Mammary microvascular endothelial cell (primary cell): ENCODE measurements at places on chromosomes 1 and 21. TPM values are rescaled to one million over a fixed set of nuclear protein-coding genes. Genes with fewer than 3 reads are reported as not detected.

RHBDL2 gene
- 0.59 and 0.87 TPM in 2 replicates for total RNA-seq

OR10J1 gene
- not detected in 2 replicates for total RNA-seq

DYNLT4 gene
- not detected in 2 replicates for total RNA-seq

ZSWIM5 gene
- total RNA-seq: 0.53 and 0.69 TPM in 2 replicates

SLC25A34 gene
- total RNA-seq: 0.05 and 0.27 TPM in 2 replicates

ZNF697 gene
- 12.6 and 15.3 TPM in 2 replicates for total RNA-seq

KANK4 gene
- total RNA-seq: not detected in 2 replicates

KIF26B gene
- total RNA-seq: 0.15 and 0.20 TPM in 2 replicates

INSRR gene
- not detected in 2 replicates for total RNA-seq

CFHR4 gene
- total RNA-seq: not detected in 2 replicates

NHLH1 gene
- 0.13 TPM in 1 of 2 replicates, not detected in the other for total RNA-seq

AIRE gene
- 0.15 TPM in 1 of 2 replicates, not detected in the other for total RNA-seq

GJB3 gene
- total RNA-seq: not detected in 2 replicates

RGS16 gene
- 0.07 TPM in 1 of 2 replicates, not detected in the other for total RNA-seq

NTMT2 gene
- total RNA-seq: not detected in 2 replicates

CRNN gene
- not detected in 2 replicates for total RNA-seq

ANGPTL1 gene
- not detected in 2 replicates for total RNA-seq

OR2L2 gene
- total RNA-seq: not detected in 2 replicates

WNT3A gene
- not detected in 2 replicates for total RNA-seq

CD84 gene
- not detected in 2 replicates for total RNA-seq

ZNF593OS gene
- 0.33 TPM in 1 of 2 replicates, not detected in the other for total RNA-seq

ARTN gene
- 0.05 TPM in 1 of 2 replicates, not detected in the other for total RNA-seq

OR10Z1 gene
- not detected in 2 replicates for total RNA-seq

POU2F1 gene
- 4.6 and 5.7 TPM in 2 replicates for total RNA-seq

CCDC30 gene
- total RNA-seq: 0.20 TPM in 2 replicates

LRIF1 gene
- total RNA-seq: 13.1 and 13.5 TPM in 2 replicates

IFI44 gene
- total RNA-seq: 62.4 and 72.7 TPM in 2 replicates

CD1B gene
- total RNA-seq: not detected in 2 replicates

GNAT2 gene
- 0.07 and 0.34 TPM in 2 replicates for total RNA-seq

ZNF692 gene
- 14.4 and 18.8 TPM in 2 replicates for total RNA-seq

ARV1 gene
- 10.6 and 16.1 TPM in 2 replicates for total RNA-seq

TMEM69 gene
- 40.4 and 62.2 TPM in 2 replicates for total RNA-seq

RIPK4 gene
- not detected in 2 replicates for total RNA-seq

GBP3 gene
- 39.9 and 47.0 TPM in 2 replicates for total RNA-seq

SPATA17 gene
- total RNA-seq: not detected in 2 replicates

LCE2B gene
- not detected in 2 replicates for total RNA-seq

NECTIN4 gene
- total RNA-seq: 0.47 and 0.54 TPM in 2 replicates

ATF6 gene
- 41.4 and 44.4 TPM in 2 replicates for total RNA-seq

KCNK1 gene
- total RNA-seq: not detected in 2 replicates

COL6A1 gene
- total RNA-seq: 29.8 and 35.8 TPM in 2 replicates

ANKRD34A gene
- 0.05 and 0.07 TPM in 2 replicates for total RNA-seq

ZNF648 gene
- total RNA-seq: not detected in 2 replicates

CSF3R gene
- total RNA-seq: not detected in 2 replicates

RGS4 gene
- total RNA-seq: 72.1 and 92.6 TPM in 2 replicates

HSD3B2 gene
- not detected in 2 replicates for total RNA-seq

OR2T35 gene
- total RNA-seq: not detected in 2 replicates
